Cortex of kidney (tissue), 1 donor: ENCODE measurements at places on chromosomes 4 and X.

DNA sequence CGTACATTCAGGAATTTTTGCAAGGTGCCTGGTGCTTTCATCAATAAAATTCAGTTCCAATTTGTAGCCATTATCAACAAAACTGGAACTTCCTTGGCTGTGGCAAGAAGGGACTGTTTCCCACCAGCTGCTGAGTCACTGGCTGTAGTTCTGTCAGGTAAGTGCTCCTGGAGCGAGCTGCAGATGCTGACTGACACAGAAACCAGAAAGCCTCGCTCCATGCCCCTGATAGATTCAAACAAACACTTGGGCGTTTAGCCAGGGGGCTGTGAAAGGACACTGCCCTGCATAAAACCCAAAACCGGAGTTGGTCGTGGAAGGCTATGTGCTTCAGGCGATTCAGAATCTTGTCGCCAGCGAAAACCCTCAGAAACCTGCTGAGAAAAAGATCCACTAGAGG, 188.4 kb upstream of the FAM9B start:
- no peak for DNase-seq

- DNase-seq, result no peak
Measured at GRCh38 chrX:40132751-40133150, 35.0 kb upstream of the BCOR start.

GRCh38 chrX:150212672-150213480, 150.2 kb upstream of the MAMLD1 start:
- no peak for DNase-seq

- no peak for DNase-seq
Measured at GRCh38 chr4:21452931-21453330, 495.6 kb downstream of the KCNIP4 start.

- DNase-seq, result no peak
Measured at GRCh38 chr4:185847352-185848097, 35.5 kb upstream of the SORBS2 start.

GRCh38 chrX:115499112-115499805, 61.7 kb upstream of the PLS3 start:
- no peak for DNase-seq

DNA sequence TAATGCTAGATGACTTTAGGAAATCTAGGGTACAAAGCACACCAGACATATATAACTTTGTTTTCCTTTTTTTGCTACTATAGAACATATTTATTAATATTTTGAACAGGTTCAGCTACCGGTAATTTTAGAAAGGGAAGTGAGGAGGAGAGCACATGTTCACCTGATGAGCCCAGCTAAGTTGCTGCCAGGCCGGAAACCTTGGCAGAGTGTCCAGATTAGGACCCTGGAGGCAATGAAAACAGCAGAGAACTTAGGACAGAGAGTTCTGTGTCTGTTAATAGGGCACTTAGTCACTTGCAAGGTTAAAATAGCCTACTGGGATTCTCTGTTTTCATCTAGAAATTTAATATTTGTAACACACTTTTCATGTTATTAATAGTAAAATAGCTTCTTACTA, 348.9 kb upstream of the CPEB2 start:
- DNase-seq, result no peak
